ENCODE measurements at places on chromosomes 1 and 21.

DNA sequence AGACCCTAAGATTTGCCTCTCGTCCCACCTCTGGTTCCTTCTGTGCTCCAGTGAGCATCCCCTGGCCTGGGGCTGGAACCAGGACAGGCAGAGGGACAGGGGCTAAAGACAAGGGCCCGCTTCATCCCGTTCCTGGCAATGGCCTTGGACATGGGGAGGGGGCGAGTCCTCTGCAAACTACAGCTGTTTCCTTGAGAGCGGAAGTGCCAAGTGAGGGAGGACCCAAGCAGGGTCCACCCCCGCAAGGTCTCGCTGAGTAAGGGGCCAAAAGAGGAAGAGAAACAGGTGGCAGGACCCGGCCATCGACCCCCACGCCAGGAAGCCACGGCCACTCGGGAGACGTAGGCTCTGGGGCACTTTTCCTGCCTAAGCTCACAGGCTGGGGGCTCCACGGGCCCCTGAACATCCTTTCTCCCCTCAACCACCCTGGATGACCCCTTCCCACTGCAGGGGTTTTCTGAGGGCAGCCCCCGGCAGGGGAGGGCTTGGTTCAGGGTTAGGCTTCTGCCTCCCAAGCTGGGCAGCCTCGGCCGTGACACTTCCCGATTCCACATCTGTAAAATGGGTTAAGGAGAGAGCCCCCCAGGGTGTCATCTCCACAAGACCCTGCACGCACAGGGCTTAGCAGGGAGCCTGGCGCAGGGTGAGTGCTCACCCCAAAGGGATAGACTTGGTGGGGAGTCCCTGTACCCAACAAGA, 17.9 kb upstream of the PLEKHG5 start:
- no peak for DNase-seq

GRCh38 chr21:37792046-37792445, 124.2 kb downstream of the KCNJ6 start:
- DNase-seq = no peak

GRCh38 chr1:37673920-37674319, 18.4 kb upstream of the CDCA8 start:
- DNase-seq = no peak

- no peak for DNase-seq
Measured at GRCh38 chr1:33099290-33100118, 18.6 kb downstream of the AZIN2 start.

- peak; percentile 23 for DNase-seq
Measured at GRCh38 chr1:104780470-104781078, 1030.9 kb downstream of the AMY1C start.

DNA sequence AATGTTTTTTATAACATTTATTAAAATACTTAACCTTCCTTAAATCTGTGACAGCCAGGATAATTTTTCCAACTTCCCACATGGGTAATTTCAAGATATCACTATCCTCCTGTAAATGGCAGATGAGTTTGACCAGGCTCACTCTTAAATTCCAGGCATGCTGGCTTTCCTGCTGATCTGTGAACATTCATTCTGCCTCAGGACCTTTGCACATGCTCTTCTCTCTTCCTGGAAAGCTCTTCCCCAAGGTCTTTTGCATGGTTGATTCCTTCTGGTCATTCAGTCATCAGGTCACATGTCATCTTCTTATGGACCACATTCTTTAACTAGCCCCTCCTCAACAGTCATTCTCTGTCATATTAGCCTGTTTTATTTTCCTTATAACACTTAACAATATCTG, 5.7 kb downstream of the ST6GALNAC5 start:
- no peak for DNase-seq

DNA sequence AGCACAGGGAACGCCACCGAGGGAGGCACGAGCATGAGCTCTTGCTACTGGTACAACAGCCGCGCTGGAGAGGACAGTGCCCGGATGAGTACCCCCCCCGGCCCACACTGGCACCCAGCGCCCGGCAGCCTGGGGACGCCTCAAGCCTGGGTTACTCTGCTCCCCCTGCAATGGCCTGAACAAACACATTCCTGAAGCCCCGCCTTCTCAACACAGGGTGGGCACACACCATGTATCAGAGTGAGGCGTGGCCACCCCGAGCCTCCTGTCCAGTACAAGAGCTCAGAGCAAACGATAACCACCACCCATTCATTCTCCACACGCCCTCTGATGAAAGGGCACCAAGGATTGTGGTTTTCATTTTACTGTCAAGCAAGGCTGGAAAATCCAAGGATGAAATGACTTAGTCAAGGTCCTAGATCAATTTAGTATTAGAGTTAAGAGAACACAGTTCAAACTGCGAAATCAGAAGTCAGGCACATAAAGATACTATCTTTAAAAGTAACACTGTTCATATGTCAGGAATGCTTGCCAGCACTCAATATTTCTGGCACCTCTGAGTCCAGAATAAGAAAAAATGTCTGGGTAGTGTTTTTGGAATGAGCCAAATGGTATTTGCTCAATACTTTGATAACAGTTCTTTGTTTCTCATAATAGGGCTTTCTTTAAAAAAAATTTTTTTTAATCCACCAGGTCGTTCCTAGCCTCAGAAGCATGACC, 22.0 kb downstream of the UBE2G2 start:
- DNase-seq = no peak

DNA sequence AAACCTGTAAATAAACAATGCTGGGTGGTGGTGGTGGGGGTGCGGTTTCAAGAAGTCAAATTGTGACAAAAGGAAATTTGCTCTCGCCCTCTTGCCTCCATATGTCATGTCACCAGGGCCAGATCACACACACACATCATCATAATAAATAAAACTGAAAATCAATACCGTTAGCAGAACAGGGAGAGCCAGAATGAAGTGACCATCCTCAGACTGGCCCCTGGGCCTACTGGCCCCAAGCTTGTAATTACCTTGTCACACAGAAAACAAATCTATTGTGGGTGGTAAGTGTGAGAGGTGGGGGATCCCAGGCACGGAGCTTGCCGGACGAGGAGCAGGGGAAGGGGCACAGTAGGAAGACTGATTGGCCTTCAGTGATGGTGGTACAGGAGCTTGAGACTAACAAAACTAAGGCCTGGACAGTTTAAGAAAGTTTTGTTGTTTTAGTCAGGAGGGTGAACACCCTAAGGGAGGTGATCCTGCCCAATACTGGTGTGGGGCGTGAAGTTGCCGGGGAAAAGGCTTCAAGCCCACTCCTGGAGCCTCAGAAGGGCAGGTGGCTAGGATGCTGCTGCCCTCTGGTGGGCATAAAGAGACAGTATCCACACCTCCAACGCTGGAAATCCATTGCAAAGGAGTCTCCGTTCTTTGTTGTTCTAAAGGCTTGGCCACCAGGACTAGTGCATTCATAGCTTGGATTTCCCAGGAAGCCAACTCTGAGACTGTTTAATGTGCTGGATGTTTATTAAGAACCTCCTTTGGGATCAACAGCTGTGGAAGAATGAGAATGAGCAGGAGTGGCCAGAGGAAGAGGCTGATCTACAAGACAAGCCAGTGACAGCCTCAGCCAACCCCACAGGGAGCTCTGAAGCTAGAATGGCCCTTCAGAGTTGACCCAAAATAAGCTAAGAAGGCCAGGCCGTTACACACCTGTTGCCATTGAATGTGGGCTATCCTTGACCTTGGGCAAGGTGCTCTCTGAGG, 8.1 kb upstream of the C1orf216 start:
- DNase-seq = peak; percentile 54

- no peak for DNase-seq
Measured at GRCh38 chr1:7408771-7409150, 362.3 kb upstream of the VAMP3 start.

GRCh38 chr21:37281993-37282392, 14.9 kb upstream of the VPS26C start:
- no peak for DNase-seq

DNA sequence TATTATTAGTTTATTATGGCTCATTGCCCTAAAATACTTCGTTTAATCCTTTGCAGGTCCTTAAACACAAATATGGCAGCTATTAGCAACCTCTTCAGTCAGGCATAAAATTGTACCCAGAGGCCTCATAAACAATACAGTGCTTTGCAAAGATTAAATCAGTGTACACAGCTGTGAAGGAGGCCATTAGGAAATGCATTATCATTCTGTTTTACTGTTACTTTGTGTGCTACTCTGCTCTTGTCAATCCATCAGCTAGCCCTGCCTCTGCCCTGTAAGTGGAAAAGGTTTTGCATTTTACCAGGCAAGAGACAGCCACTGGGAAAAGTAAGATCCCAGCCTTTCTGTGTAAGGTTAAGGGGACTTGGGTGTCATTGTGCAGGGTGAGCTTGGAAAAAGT, 415.7 kb upstream of the DAB1 start:
- DNase-seq = no peak

DNA sequence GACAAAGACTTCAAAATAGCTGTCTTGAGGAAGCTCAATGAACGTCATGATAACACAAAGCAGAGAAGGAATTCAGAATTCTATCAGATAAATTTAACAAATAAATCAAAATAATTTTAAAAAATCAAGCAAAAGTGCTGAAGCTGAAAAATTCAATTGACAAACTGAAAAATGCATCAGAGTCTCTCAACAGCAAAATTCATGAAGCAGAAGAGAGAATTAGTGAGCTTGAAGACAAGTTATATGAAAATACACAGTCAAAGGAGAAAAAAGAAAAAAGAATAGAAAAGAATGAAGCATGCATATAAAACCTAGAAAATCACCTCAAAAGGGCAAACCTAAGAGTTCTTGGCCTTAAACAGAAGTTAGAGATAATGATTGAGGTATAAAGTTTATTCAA, 21.0 kb upstream of the UHMK1 start:
- DNase-seq = no peak

DNA sequence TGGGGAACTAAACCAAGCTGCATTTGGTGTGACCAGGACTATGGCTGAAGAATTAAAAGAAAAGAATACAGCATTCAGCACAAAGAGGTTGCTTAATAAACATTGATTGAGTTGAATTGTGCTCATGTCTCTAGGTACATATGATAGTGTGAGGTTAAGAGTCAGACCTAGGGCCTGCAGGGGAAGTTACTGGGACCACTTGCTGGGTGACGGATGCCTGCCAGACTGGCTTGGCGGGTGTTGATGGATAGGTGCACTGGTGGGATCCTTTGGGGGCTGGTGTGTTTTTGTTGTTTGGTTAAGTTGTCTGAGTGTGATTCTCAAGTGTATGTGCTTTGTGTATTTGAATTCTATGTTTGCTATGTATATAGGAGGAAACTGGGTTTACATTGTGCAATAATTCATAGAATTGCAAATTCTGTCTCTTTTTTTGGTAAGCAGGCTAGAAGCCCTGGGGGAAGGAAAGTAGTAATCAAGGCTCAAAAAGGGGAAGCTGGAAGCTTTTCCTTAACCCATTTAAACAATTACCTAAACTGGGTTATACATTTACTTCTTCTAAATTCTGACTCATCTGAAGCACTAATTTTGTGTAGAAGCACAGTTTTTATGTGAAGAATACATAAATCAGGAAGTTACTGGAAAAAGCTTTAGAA, 1.8 kb downstream of the CD101 start:
- DNase-seq = no peak

DNA sequence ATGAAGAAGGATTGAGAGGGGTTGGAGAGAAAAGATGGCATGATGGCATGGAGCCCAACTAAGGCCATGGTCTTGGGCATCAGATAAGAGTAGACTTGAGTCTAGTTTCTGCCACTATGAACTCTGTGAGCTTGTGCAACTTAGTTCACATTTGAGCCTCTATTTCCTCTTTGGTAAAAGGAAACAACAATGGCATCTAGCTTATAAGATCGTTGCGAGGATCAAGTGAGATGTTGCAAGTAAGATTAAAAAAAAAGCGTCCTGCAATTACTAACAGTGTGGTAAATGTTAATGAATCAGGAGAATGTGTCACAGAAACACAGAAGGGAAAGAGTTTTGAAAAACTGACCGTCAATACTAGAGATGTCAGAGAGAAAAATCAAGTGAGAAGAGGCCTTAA, 202.9 kb upstream of the FGGY start:
- DNase-seq = no peak

GRCh38 chr1:56406821-56407220, 172.5 kb downstream of the PLPP3 start:
- DNase-seq = no peak

- no peak for DNase-seq
Measured at GRCh38 chr1:156477526-156478249, 22.9 kb downstream of the MEF2D start.

GRCh38 chr1:217063172-217063908, 340.1 kb upstream of the ESRRG start:
- DNase-seq = no peak

- no peak for DNase-seq
Measured at GRCh38 chr1:51120629-51121028, 18.6 kb downstream of the C1orf185 start.

DNA sequence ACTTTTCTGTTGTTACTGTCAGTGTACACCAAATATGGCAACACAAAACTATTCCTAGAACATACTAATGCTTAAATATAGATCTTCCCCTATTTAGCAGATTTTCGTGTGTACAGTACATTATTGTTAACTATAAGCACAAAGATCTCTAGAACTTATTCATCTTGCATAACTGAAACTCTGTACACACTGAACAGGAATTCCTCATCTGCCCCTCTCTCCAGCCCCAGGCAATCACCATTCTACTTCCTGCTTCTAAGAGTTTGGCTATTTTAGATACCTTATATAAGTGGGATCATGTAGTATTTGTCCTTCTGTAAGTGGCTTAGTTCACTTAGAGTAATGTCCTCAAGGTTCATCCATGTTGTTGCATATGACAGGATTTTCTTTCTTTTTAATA, 4.5 kb upstream of the RGL1 start:
- no peak for DNase-seq

DNA sequence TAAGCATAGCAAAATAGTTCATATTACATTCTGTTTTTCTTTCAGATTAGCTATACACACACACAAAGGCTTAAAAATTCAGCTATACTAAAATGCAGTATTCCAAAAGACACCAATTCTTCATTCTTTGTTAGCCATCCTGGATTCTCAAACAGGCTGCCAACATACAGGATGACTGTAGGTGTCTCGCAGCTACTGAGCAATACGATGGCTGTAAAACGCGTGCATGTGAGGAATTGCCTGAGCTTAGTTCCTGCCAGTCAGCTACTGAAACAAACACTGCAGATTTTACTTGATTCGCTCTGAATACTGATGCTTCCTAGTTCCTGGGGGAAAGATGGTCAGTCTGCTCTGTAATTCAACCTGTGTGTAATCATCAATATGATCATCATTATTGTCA, 24.7 kb upstream of the HMGN1 start:
- DNase-seq = no peak

DNA sequence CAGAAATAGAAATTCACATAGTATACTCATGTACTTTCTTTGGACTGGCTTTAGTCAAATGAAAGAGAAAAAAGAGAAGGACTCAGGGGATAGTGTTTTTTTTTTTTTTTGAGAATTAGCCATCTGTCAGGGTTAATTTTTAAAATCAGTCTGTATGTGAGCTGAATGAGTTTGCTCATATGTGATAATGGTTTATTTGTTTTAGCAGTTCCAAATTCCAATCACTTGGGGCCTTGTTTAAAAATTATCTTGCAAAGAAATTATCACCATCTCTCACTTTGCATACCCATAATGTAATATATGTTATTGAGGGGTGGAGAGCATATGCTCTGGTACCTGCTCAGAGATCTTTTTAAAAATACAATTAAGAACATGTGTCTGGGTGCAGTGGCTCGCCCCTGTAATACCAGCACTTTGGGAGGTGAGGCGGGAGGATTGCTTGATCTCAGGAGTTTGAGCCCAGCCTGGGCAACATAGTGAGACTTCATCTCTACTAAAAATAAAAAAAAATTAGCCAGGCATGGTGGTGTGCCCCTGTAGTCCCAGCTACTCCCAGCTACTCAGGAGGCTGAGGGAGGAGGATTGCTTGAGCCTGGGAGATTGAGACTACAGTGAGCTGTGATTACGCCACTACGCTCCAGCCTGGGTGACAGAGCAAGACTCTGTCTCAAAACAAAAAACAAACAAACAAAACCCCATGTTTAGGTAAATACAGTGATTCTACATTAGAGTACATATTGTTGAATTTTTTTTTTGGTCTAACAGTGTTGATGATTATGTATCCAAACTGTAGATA, 19.7 kb downstream of the GNAI3 start:
- DNase-seq = no peak
